CD4-positive, alpha-beta T cell treated with Interferon alpha-2 for 1 hour (primary cell): ENCODE measurements at places on chromosomes 6 and 20.
A peak's percentile ranks its signal among the peaks of the same experiment; 100 is the strongest.

- no peak for DNase-seq
Observed at GRCh38 chr6:151537556-151537955, 43.7 kb downstream of the CCDC170 start.

- no peak for DNase-seq
Observed at GRCh38 chr6:154481521-154482013, 28.9 kb downstream of the CNKSR3 start.

DNA sequence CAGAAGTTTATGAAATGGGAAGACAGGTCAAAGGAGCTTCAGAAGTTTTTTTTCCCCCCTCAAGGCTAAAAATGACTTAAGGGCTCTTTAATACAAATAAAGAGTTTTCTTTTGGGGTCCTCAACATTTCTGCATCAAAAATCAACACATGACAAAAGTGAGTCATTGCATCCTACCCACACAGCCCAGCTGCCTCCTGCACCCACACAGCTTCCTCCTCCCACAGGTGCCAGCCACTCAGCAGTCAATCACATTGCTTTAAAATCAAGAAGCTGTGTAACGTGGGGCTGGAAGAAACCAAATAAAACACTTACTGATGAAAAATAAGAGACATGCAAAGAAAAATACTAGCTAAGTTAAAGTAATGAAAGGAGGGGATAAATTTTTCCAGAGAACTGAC lies 68.5 kb downstream of the MAP3K5 start:
- peak; percentile 18 for DNase-seq

DNA sequence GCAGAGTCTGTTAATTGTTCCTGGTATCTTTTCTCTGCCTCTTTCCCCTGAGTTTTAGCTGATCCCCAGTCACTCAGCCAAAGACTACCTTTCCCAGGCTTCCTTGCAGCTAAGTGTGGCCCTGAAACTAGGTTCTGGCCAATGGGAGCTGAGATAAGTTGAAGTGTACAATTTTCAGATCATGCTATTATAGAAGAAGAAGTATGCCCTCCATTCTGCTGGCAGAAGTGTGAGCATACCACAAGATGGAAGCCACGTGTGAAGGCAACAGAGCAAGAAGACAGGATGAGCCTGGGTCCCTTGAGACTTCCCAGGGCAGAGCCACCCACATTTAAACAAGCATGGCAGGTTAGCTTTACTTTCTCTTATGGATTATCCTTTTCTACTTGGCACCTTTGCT lies 273.2 kb downstream of the HIVEP2 start:
- DNase-seq = no peak

- peak; percentile 86 for DNase-seq
Observed at GRCh38 chr20:25057234-25058050, 497 bp downstream of the ACSS1 start.

GRCh38 chr6:3876866-3877265 lies 27.7 kb downstream of the FAM50B start:
- no peak for DNase-seq

DNA sequence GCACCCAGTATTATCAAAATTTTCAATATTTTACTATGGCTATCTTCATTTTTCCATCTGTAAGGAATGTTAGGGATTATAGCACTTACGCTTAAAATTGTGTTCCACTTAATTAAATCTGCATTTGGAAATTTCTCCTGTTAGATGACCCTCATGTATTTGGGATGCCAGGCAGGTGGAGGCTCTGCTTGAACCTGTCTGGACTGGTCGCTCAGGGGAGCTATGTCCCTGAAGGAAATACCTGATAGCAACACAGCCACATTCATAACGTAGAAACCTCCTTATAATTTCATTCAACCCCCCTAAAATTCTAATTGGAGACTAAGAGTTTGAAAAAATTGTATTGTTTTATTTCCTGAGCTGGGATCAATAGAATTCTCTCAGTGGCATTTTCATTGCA lies 636.0 kb upstream of the MMS22L start:
- no peak for DNase-seq

DNA sequence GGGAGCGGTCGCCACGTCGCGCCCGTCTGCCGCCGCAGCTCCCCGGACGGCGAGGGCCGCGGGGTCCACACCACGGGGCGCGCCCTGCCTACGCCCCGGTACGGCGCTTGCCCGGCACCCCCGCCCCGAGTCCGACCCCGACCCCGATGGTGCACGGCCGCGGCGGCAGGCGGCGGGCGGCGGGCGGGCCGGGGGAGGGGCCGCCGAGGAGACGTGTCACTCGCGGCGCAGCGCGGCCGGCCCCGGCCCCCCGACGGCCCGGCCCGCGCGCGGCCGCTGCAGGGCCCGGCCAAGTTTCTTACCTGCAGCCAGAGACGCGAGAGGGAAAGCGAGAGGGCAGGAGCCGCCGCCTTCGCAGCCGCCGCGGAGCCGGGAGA lies 328 bp downstream of the RRBP1 start:
- no peak for DNase-seq

GRCh38 chr6:120965814-120966213 lies 368.5 kb downstream of the TBC1D32 start:
- DNase-seq = no peak

GRCh38 chr20:55685841-55686240 lies 319.5 kb downstream of the CBLN4 start:
- no peak for DNase-seq

DNA sequence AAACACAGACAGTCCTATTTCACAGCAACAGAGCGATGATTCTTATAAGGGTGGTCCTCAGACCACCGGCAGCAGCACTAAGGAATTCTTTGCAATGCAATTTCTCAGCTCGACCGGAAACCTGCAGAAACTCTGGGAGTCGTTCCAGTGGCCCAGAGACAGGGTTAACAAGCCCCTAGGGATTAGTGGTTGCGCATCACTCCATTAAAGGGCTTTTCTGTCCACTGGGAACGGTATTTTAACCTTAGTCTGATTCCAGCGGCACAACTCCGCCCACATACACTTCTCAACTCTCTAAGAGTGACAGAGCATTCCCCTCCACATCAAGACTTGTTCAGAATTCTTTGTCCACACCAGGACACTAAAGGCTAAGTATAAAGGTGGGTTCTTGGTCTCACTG lies 341.5 kb downstream of the TFAP2A start:
- no peak for DNase-seq

DNA sequence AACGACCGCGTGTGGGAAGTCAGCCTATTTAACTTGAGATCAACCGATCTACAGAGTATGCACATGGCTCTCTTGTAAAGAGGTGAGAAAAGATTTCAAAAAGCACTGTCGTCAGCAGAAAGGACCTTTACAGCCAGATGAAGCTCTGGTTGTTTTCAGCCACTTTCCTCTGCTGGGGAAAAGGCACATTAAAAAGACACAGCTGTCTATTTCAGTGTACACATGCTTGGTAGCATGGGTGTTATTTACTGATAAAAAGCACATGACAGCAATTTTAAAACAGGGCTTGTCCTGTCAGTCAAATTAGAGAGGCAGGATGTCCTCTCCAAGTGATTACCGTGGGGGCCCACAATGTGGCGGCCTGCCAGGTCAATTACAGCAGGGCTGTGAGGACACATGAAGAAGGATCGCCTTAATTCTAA lies 188.9 kb downstream of the PRKN start:
- no peak for DNase-seq

- no peak for DNase-seq
Observed at GRCh38 chr6:160931378-160932310, 59.9 kb upstream of the MAP3K4 start.

- DNase-seq = no peak
Observed at GRCh38 chr6:126807876-126808275, 310.6 kb upstream of the RSPO3 start.

GRCh38 chr6:33746036-33746600 lies 587 bp downstream of the IP6K3 start:
- DNase-seq = no peak

DNA sequence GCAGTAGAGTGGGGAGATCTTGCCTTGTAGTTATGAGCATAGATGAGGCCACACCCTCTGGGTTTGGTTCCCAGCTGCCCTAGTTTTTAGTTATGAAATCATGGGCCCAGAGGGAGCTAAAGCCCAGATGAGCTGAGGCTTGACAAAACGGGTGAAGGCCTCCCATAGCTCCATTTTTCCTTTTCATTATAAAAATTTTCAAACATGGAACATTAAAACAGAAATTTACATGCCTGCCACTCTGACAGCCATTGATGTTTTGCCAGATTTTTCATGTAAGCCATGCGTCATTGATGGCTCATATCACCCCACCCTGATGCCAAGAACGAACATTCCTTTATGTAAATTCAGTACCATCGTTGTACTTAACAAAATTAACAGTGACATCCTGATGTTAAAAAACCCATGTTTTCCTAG lies 67.9 kb downstream of the IGF2R start:
- DNase-seq = no peak

GRCh38 chr6:68994521-68994920 lies 359.4 kb downstream of the ADGRB3 start:
- DNase-seq = no peak

GRCh38 chr20:7748624-7749023 lies 191.6 kb downstream of the HAO1 start:
- no peak for DNase-seq

- DNase-seq = no peak
Observed at GRCh38 chr20:35821807-35822242, 50.0 kb downstream of the PHF20 start.

- no peak for DNase-seq
Observed at GRCh38 chr6:83086751-83087150, 19.3 kb downstream of the DOP1A start.

DNA sequence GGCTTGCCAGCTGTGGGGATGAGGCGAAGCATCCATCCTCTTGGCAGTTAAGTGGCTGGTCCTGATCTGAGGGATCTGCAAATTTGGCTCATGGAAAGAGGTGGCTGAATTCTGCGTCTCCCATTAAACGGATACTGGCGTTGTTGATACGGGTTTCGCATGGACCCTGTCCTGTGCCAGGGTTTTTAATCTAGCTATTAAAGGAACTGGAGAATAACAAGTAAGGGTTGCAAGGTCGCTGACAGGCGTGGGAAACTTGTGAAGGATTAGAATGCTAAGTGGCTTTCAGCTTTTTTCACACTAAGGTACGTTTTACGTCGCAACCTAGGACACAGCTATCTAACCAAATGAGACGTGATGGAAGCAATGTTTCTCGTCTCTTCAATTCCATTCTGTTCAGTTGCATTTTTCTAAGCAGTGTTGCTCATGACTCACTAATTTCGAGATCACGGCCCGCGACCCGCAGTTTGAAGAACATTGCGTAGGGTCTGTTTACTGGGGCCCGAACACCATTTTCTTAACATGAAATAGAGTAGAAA lies 852 bp downstream of the GMNN start:
- DNase-seq = peak; percentile 26

- DNase-seq = no peak
Observed at GRCh38 chr6:15581751-15582150, 81.1 kb downstream of the DTNBP1 start.

- DNase-seq = no peak
Observed at GRCh38 chr6:31819871-31820299, 4.5 kb downstream of the HSPA1A start.

DNA sequence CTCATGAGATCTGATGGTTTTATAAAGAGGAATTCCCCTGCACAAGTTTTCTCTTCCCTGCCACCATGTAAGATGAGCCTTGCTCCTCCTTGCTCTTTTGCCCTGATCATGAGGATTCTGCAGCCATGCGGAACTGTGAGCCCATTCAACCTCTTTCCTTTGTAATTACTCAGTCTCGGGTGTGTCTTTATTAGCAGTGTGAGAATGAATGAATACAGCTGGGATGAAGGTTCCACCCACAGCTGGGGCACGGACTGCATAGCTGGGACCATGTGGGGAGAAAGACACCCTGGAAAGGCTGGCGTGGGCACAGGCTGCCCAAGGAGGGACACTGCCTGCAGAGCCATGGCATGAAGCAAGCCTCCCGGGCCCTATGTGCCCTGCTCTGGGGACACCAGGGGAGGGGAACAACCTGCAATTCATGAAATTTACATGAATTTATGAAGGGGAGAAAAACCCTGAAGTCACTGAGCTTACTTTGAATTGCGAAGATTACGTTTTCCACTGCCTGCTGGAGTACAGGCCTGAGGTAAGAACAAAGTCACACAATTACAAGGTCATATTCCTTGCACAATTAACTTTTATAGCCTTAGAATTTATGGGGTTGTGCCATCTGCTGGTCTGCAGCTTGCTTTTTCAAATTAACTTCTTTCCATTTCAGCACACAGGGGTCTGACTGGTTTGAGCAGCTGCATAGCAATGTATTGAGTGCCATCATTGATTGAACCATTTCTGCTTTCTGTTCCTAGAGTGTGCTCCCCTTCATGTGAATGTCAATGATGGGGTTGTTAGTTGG lies 46.2 kb downstream of the SLC22A1 start:
- DNase-seq = no peak

- peak; percentile 77 for DNase-seq
Observed at GRCh38 chr6:130029163-130029562, 10.8 kb downstream of the L3MBTL3 start.

DNA sequence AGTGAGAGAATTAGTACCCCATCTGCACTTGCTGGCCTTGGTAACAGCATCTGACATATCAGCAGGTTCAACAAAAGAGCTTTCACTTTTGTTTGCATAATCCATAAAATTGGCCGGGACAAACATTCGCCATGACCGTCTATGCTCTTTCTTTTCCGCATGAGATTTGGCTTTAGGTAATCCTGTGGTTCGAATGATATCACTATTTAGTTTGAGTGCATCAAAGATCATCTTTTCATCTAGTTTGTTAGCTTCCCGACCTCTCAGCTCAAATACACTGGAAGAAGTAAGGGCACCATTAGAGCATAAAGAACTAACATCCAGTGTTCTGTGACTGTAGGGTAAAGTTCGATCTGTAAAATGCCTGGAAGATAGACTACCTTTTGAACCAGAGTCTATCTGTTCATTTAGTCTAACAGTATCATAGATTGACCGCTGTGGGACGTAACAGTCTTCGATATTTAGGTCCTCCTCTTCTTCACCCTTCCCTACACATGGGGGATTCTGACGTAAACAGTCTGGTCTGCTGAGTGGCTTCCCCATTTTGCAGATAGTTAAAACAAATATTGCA lies 101.6 kb downstream of the DST start:
- no peak for DNase-seq

GRCh38 chr6:146857980-146858347 lies 259.2 kb downstream of the ADGB start:
- no peak for DNase-seq

GRCh38 chr6:138882369-138883017 lies 86.6 kb downstream of the ECT2L start:
- no peak for DNase-seq

DNA sequence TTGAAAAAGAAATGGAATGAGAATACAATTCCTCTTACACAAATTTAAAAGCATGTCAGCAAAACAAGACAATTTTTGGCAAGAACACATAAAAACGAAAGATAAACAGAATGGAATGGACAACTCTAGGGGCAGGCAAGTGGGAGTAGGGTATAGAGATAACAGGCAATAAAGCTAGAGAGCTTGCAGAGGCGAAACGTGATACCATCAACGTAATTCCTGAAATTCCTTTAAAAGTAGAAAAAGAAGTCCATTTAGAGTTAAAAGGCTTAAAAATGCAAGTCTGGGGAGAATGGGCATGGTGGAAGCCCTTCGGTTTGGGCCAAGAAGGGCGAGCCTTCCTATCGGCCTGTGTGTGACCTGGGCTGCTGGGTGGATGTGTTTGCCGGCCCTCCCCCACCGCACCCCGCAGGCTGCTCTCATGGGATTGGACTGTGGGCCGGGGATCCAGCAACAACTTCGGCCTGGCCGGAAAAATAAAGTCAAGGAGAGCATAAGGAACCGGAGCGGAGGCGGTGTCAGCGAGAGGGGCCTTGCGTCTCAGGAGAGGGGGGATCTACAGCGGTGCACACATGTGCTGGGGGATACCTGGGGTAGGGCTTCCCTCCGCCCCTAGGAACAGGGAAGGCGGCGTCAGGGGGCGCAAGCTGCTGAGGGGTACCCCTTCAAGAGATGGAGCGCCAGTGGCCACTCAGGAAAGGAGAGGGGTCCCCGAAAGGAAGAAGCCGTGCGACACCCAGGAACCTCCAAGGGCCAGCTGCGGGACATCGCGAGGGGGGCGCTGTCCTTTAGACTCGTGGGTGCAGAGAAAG lies 4.1 kb downstream of the TMEM239 start:
- DNase-seq = no peak
